ENCODE measurements at places on chromosomes 5 and 9.
A peak's percentile ranks its signal among the peaks of the same experiment; 100 is the strongest.

- DNase-seq: no peak
These were observed 1020.4 kb downstream of the CDH18 start for GRCh38 chr5:18967637-18968036.

DNA sequence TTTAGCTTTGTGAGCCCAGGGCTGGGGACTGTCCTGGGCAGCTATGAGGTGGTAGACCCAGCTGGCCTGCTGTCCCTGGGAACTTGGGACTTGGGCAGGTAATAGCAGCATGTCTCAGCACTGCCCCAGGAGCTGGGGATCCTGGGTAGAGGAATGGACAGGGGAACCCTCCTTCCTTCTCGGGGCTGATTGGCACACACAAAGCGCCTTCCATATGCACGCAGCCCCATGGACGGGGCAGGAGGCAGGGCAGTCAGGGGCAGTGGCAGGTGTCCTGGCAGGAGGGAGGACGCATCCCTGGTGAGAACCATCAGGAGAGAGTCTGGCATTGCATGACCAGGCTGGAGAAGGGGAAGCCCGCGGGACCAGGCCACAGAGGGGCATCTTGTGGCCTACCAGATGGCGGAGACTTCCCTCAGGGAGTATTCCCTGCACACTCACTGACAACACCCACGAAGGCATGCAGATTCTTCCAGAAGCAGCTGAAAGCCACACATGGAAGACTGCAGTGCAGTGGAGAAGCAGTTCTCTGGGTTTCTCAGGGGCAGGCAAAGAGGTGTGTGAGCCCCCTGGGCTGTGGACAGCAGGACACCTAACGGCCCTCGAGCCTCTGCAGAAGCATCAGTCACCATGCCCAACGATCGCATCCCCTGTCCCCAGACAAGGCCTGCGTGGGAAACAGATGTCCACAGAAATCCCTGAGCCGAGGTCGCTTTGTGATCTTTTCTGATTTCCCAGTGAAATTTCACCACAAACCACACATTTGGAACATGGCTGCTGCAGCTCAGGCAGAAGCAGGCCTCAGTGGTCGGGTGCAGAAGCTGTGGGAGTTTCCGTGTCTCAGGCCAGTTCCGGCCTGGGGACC is 7.0 kb upstream of the NKD2 start:
- no peak for DNase-seq

DNA sequence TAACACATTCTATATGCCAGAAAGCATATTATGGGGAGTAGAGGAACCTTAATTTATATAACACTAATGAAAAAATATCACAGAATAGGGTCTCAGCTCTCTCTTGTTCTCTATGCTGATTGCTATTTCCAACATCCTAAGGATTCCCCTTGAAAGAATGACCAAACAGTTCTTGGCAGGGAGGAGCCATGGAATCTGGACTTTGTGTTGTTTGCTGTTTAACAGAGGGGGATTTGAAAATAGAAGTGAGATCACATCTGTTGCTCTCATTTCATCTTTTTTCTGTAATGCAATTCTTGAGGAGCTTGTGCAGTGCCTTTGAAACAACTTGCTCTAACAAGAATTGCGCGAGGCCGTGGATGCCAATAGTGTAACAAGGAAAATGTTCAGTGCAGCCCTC is 755.3 kb downstream of the TLE1 start:
- DNase-seq: no peak

DNA sequence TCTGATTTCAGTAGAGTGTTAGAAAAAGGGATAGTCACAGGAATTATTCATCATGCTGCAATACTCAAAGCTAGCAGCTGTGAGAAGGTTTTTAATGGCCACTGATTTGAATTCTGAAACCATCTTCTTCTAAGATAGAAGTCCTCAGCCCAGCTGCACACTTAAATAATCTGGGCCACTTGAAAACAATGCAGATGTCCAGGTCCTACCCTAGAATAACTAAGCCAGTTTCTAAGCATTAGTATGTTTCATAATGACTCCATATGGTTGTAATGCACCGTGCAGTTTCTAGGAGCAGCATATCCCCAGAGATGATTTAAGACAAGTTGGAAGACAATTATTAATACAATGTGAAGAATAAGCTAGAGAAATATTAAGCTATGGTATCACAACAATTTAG is 159.9 kb upstream of the FBXL17 start:
- DNase-seq: no peak

DNA sequence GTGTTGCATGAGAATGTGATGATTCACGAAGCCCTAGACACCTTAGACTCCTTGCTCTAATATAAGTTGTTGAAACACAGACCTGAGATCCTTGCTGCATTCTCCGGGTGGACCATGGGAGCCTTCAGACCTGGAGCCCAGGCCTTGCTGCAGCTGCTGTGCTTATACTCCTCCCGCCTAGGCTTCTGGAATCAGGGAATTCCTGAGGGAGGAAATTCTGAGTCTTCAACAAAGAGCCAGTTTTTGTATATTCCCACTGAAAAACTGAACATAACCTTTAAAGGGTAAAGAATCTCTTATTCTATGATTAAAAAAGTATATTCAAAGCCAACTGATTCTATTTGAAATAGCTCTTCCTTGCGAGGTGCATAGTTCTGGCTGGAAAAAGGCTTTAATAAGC is 245.1 kb upstream of the ELAVL2 start:
- no peak for DNase-seq

DNA sequence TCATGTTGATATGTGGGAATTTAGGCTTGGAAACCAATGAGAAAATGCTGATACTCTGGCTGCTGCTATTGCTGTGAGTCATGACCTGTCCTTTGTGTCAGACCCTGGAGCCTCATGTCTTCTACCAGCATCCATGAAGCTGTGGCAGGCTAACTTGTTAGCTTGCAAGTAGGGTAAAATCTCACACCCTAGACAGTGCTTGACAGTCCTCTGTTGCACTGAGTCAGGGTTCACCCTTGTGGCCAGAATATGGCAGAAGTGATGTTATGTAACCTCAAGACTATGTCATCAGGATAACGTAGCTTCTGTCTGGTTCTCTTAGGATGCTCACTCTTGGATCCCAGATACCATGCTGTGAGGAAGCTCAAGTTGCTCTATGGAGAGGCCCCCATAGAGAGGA is 110.8 kb downstream of the LHX2 start:
- no peak for DNase-seq

DNA sequence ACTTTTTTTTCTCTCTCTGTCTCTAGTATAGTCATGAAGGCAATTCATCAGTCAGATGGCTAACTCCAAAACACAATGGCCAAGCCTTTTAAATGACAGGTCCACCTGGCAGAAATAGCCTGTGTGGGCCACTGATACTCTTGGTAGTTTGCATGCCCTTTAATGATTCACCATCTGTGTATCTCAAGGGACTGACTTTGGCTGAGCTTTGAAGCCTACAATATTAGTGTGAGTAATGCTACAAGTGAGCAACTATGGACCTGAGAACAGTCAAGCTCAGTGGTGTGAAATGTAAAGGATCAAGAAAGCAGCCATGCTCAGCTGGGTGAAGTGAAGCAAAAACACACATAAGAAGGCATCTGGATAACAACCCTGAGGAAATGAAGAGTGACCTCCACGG is 506.9 kb downstream of the TLE1 start:
- no peak for DNase-seq

GRCh38 chr9:38182321-38182720 is 113.3 kb upstream of the SHB start:
- no peak for DNase-seq

DNA sequence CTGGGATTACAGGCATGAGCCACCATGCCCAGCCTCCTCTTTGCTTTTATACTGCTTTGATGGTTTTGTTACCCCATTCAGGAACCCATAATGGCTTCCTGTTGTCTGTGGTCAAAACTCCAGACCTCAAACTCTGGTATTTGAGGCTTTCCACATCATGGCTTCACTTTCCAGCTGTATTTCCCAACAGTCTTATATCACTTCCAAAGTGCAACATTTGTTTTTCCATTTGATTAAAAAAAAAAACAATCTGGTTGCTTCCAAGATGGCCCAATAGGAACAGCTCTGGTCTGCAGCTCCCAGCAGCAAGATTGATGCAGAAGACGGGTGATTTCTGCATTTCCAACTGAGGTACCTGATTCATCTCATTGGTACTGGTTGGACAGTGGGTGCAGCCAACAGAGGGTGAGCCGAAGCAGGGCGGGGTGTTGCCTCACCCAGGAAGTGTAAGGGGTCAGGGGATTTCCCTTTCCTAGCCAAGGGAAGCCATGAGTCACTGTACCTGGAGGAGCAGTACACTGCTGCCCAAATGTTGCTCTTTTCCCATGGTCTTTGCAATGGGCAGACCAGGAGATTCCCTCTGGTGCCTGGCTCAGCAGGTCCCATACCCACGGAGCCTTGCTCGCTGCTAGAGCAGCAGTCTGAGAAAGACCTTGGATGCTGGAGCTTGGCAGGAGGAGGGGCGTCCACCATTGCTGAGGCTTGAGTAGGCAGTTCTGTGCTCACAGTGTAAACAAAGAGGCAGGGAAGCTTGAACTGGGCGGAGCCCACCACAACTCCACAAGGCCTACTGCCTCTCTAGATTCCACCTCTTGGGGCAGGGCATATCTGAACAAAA is 458.4 kb downstream of the KDM4C start:
- DNase-seq: no peak

GRCh38 chr5:113204525-113205161 is 228.0 kb downstream of the DCP2 start:
- DNase-seq: peak; percentile 56

DNA sequence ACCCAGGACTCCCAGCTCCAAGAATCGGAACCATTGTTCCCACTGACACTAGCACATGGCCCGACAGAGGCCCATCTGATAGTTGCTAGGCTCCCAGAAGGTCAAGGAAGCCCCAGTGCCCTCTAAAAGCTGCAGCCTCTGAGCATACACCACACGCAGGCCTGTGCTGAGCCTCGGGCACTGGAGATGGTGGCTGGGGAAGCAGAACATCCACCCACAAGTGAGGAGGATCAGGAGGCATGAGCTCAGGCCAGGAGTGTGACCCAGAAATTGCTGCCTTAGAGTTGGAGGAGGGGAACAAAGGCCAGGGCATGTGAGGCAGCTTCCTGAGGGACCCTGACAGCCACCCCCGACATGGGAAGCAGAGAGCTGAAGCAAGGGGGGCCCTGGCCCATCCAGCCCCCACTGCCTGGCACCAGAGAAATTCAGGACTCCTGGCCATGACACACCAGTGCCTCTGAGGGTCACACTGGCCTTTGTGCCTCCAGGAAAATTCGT is 21.4 kb downstream of the IPPK start:
- peak; percentile 61 for DNase-seq

- DNase-seq: no peak
These were observed 21.3 kb downstream of the HTR4 start for GRCh38 chr5:148633067-148633377.

GRCh38 chr9:81529556-81530193 is 159.7 kb downstream of the TLE1 start:
- DNase-seq: no peak

GRCh38 chr9:134708672-134709038 is 67.1 kb downstream of the COL5A1 start:
- no peak for DNase-seq

GRCh38 chr5:179123491-179124272 is 63.5 kb downstream of the ZNF354C start:
- DNase-seq: no peak

Data from SK-N-SH (cell line).